ENCODE measurements at places on chromosomes 7 and 10.

GRCh38 chr7:44117801-44118429, 5.4 kb downstream of the POLD2 start:
- no peak for DNase-seq

DNA sequence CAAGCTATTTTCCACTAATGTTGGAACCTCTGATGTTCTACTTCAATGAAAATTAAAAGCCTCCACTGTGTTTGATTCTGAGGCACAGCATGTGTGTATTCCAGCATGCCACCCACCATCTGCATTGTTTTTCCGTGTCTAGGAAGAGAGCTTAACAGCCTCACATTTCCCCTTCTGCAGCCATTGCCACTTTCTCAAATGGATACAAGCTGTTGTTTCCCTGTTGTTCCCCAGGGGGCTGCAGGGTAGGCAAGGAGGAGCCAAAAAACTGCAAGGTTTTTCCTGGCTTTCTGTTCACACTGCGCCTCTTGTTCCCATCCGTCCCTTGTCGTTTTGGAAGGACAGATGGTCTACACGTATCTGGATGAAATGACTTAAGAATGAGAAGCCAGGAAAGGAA, 72.3 kb upstream of the DNAJB12 start:
- DNase-seq: no peak

DNA sequence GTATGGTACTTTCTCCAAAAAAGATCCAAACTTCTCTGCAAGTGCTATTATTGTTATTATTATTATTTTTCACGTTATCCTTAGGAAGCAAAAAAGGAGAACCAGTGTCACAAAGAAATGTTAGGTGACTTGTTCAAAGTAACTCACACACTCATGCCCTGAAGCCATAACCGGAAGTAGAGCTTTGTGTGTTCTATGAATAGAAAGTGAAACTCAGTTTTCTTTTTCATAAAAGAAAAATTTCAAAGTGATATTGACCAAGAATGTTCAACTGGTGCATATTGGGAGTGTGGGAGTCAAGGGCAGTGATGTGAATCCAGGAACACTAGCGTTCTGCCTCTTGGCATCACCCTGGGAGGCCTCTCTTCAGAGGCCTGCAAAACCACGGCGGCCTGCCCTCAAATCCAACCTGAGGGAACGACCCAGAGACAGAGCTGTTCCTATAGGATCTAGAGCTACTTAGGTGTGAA, 106.1 kb downstream of the PRKCQ start:
- DNase-seq: no peak

DNA sequence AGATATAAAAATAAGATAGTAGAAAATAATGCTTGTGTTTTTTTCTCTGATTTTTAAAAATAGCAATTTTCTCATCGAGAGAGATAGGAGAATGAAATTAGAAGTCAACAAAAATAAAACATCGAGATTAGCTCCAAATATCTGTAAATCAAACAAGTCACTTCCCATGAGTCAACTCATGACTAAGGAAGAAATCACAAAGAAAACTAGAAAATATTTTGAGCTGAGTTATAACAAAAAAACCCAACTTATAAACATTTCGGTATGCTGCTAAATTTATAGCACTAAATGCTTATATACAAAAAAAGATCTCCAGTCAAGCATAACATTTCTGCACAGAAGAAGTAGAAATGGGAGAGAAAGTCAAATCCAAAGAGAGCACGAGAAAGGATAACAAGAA, 140.1 kb downstream of the ITGA8 start:
- no peak for DNase-seq

GRCh38 chr7:80097756-80098155, 36.9 kb upstream of the GNAI1 start:
- DNase-seq: no peak

DNA sequence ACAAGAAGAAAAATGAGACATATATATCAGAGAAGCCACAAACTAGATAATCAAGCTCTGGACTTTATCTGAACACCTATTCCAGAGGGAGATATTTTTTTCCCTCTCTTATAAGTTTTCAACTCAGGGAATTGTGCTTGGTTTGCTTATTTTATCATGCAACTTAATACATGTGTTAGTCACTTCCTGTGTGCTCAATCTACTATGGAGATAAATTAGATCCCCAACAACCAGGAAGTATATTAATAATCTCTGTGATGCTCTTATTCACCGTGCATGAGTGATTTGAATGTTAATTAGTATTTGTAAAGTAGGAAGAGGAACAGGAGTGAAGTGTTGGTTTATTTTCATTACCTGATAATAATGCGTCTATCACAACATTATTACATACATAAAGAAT, 38.8 kb upstream of the ZNF365 start:
- DNase-seq: no peak

DNA sequence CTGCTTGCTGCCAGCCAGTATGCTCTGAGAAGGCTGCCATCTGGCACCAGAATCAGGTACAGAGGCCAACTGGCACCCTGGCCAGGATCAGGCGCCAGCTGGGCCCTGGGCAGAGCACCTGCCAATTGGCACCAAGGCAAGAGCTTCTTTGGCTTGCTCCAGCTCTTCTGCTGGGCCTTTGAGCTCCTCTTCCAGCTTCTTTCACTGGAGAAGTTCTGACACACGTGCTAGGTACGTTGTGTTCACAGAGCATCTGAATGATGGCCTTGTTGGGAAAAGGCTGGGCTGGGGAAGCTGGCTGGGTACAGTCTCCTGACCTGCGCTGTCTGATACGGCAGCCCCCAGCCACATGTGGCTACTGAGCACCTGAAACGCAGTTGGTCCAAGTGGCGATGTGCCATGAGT, 31.7 kb upstream of the OPALIN start:
- DNase-seq: no peak

- no peak for DNase-seq
Measured at GRCh38 chr10:123156078-123156477, 1.9 kb downstream of the BUB3 start.

- no peak for DNase-seq
Measured at GRCh38 chr7:92489634-92490033, 11.9 kb upstream of the ERVW-1 start.

DNA sequence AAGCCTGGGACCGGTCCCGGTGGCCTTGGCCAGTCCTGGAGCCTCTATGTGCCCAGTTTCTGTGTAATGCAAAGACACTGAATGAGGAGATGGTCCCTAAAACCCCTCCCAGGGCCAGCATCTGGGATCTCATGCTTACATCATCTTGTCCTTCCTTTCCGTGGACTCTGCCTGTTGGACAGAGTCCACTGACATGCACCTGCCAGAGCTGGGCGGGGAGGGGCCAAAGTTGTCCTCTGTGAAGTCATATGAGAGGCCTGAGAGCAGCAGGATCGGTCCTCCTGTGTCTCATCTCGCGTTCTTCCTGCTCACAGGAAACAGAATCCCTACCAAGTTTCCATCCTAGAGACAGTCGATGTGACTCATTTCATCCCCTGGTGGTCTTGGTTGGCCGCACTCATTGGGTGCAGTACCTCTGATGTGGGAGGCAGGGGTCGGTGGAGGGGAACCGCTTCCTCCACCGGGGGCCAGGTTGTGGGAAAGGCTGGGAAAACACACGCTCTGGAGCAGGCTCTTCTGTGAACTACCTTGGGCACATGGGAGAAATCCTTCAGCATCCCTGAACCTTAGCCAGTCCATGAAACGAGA, 389.6 kb upstream of the PODXL start:
- no peak for DNase-seq
